ENCODE measurements at places on chromosomes 11 and 22. TPM values are rescaled to one million over a fixed set of nuclear protein-coding genes. Genes with fewer than 3 reads are reported as not detected.

Gene CRYBB3
- not detected for total RNA-seq

Gene DMC1
- 1.1 TPM for total RNA-seq

Gene DDX25
- total RNA-seq, result not detected

Gene IL10RA
- total RNA-seq, result 2.3 TPM

Gene OOSP1
- total RNA-seq, result not detected

Gene CAVIN3
- 65.0 TPM for total RNA-seq

Gene TREH
- not detected for total RNA-seq

Gene CATSPER1
- not detected for total RNA-seq

Gene KRTAP5-9
- not detected for total RNA-seq

Gene TMEM191B
- total RNA-seq, result not detected

Gene SELENOH
- 75.2 TPM for total RNA-seq

Gene CECR2
- total RNA-seq, result 0.38 TPM

Gene OR10AG1
- not detected for total RNA-seq

Gene KREMEN1
- 46.9 TPM for total RNA-seq

Gene NRXN2
- not detected for total RNA-seq

Gene MS4A15
- total RNA-seq, result not detected

Gene LRRC74B
- not detected for total RNA-seq

Gene NAALAD2
- 1.1 TPM for total RNA-seq

Gene PIWIL4
- total RNA-seq, result 1.00 TPM

Gene FGF19
- not detected for total RNA-seq

Gene NRGN
- 5.0 TPM for total RNA-seq

Gene CREBZF
- 22.5 TPM for total RNA-seq

Gene NEFH
- not detected for total RNA-seq

Gene CHCHD10
- total RNA-seq, result 12.4 TPM

Gene CATSPERZ
- not detected for total RNA-seq

Gene RFPL2
- total RNA-seq, result not detected

Gene DNAJC4
- total RNA-seq, result 27.1 TPM

Gene PIK3C2A
- total RNA-seq, result 25.1 TPM

Gene OR5AK2
- not detected for total RNA-seq

Gene THYN1
- 19.5 TPM for total RNA-seq

Gene ETS1
- 12.6 TPM for total RNA-seq

Gene RIN1
- 22.3 TPM for total RNA-seq

Gene SLC7A4
- 11.7 TPM for total RNA-seq

Gene MUC2
- 0.04 TPM for total RNA-seq

Gene TMEM86A
- total RNA-seq, result 0.97 TPM

Gene OR5P2
- not detected for total RNA-seq

Gene ACRV1
- total RNA-seq, result not detected

Gene GVQW3
- total RNA-seq, result 0.95 TPM

Gene SLC1A2
- total RNA-seq, result 0.19 TPM

Gene APOA4
- total RNA-seq, result not detected

Gene OR8J3
- total RNA-seq, result not detected

Gene C22orf31
- 0.38 TPM for total RNA-seq

Gene OR5A1
- total RNA-seq, result not detected
